ENCODE measurements at places on chromosomes 4 and X. TPM values are rescaled to one million over a fixed set of nuclear protein-coding genes. Genes with fewer than 3 reads are reported as not detected.
A peak's percentile ranks its signal among the peaks of the same experiment; 100 is the strongest.

GRCh38 chr4:53916431-53916889, 147.9 kb downstream of the CHIC2 start:
- no peak for DNase-seq

CABS1 gene
- not detected for total RNA-seq

DNA sequence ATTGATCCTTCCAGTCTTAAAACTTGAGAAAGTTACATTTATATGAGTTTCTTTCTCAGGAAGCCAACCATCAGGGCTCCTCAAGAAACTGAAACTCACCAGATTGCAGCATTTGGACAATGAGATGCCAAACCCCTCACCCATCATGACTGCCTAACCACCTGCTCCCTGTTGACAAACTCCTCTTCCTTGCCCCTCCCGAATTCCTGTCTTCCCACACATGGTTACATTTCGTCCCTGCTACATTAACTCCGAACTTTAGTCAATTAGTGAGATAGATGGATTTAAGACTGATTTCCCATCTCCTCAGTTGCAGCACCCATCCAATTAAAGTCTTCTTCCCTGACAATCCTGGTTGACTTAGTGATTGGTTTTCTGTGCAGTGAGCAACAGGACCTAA, 118.7 kb downstream of the ZNF330 start:
- DNase-seq = no peak

- no peak for DNase-seq
Observed at GRCh38 chr4:632196-632790, 6.9 kb downstream of the PDE6B start.

DNA sequence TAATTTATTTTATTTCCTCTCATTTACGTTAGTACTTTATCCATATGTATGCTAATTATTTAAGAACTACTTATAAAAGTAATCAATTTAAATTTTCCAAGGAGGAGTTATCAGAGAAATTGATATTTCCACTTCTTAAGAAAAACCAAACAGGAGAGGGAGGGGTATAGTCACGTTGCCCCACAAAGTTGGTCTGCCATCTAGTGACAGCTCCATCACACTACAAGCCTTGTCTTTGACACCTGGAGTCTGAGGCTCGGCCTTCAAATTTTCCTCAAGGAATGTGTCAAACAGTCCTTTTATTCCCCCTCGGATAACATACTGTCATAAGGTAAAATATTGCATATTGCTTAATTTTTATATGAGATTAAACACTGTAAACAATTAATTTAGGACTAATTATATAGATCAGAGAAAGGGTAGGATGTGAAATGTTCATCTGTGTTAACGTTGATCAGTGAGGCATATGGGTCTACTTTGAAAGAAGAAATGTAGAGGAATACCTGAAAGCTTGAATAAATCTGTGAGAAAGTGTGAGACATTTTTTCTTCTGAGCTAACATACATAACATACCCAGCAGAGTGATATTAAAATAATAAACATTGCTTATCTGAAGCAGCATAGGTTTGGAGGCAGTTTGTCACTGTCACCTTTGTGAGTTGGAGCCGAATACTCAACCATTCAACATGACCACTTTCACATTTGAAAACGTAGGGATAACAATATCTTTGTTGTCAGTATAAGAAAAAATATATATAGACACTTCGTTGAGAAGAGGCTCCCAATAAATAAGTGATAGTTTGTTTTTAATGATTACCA, 114.4 kb downstream of the GLRA3 start:
- peak; percentile 31 for DNase-seq

- DNase-seq = no peak
Observed at GRCh38 chrX:97587171-97587570, 703.5 kb downstream of the RPA4 start.

- peak; percentile 61 for DNase-seq
Observed at GRCh38 chr4:55733932-55734331, 85.7 kb upstream of the EXOC1L start.

POLA1 gene
- 9.2 TPM for total RNA-seq

AFF2 gene
- under 0.01 TPM for total RNA-seq

DNA sequence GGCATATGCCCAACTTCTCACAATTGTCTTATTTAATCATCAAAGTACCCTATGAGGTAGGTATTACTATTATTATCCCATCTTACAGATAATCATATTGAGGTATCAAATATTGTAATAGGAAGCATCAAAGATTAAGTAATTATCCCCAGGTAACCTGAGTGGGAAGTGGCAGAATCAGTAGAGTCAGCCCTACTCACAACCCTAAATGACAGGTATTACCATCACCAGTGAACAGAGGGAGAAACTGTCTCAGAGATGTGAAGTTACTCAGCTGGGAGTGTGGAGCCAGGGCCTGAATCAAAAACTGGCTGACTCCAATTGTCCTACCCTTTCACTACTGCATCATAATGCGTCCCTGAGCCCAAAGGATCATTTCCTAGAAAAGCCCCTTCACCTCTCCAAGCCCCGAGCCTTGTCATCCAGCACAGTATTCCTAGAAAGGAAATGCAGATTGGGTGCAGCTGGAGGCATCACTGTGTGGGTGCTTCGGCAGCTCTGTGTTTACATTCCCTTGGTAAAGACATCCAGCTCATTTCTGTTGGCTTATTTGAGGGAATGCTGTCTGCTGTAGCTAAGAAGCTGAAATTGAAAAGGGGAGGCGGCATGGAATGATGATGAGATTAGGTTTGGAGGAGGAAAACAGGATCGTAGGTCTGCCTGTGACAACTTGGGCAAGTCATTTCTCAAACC, 72.8 kb downstream of the DHX15 start:
- peak; percentile 70 for DNase-seq

GRCh38 chr4:8144359-8144758, 14.3 kb downstream of the ABLIM2 start:
- no peak for DNase-seq

GRCh38 chrX:132395026-132395425, 93.8 kb downstream of the MBNL3 start:
- DNase-seq = no peak

DNA sequence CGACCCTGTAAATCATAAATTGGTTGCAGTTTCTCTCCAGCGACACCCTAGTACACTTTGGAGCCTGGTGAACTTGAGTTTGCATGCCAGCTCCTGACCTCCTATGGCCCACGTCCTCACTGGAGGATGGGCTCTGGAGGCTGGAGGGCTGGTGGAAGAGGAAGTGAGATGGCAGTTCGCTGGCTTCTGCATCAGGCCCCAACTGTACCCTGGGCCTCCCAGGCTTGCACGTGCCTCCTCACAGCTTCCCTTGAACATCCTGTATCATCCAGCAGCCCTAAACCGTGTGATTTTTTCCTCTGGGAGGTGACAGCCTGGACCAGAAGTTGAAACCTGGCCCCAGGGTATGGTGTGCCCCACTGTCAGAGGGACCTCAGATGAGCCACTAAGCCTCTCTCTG, 78.5 kb downstream of the HTRA3 start:
- DNase-seq = no peak

DNA sequence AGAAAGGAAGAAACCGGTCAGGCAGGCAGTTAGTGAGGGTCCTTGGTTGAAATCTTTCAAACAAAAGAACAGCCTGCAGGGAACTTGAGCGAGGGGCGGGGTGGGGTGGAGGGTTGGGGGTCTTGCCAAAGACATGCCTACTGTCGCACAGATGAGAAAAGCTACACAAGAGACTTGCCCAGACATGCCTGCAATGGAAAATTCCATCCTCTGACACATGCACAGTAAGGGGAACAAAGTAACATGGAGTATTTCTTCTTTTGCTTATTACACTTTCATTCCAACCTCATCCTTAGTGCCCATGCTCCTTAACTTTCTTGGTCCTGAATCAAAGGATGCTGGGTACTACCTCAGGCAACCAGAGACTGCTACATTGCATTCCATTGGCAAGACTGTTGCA, 1491.2 kb downstream of the STIM2 start:
- no peak for DNase-seq

GPM6B gene
- 1.0 TPM for total RNA-seq

DNA sequence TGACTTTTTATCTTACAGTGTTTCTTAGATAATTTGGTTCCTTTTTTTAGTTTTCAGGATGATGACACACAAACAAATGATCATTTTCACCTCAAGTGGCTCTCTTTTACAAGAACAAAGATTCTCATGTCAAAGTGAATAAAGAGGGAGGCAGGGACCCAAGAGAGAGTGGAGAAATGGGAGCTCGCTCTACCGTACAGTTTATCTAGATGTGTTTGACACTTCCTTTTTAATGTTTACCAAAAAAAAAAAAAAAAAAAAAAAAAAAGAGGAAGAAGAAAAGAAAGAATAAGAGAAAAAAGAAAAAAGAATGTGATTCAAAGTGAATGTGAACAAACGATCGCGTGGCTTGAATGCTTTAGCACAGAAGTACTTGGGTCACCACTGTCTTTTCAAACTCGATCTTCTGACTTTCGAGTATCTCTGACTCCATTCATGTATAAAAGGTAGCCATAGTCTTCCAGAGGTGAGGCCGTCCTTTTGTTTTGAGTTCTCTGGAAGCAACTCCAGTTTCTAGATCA, 75.6 kb upstream of the GRXCR1 start:
- no peak for DNase-seq

- no peak for DNase-seq
Observed at GRCh38 chrX:21956783-21957182, 16.3 kb downstream of the SMS start.

IBSP gene
- not detected for total RNA-seq

GRCh38 chr4:93116624-93117023, 711.9 kb upstream of the ATOH1 start:
- DNase-seq = no peak

DNA sequence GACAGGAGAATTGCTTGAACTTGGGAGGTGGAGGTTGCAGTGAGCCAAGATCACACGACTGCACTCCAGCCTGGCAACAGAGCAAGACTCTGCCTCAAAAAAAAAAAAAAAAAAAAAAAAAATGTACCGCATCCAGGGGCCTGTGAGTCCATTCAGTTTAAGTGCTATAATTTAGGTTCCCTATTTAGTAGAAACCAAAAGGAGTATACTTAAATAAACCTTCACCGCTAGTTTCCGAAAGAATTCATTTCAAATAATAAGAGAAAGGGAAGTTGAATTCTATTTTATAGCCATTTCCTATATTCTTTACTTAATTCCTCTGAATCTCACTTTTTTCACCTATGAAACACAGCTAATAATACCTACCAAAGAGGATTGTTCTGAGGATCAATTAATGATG, 20.8 kb upstream of the LRBA start:
- no peak for DNase-seq

FABP2 gene
- not detected for total RNA-seq

C4orf36 gene
- 2.8 TPM for total RNA-seq

GRCh38 chrX:10769195-10769594, 148.8 kb upstream of the MID1 start:
- peak; percentile 36 for DNase-seq

DNA sequence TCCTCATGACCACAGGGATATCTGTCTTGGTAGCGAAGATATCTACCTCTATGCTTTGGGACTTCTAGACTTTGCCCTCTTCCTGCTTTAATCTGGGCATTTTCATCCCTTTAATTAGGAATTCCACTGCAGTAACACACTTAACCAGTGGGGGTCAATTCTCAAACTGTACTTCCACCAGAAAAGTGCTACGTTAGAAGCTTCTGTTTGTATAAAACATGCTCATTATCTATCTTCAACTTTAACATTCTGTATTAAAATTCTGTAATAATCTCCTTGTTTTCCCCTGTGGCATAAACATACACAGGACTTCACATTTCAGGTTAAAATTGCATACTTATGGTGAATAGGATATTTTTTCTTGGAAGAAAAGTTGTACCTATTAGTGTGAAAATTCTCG, 105.6 kb downstream of the AMMECR1 start:
- DNase-seq = no peak

GRCh38 chr4:148800336-148800885, 358.2 kb upstream of the NR3C2 start:
- no peak for DNase-seq

TMSB15C gene
- total RNA-seq = 2.6 TPM

- DNase-seq = no peak
Observed at GRCh38 chr4:26884486-26884988, 23.9 kb downstream of the STIM2 start.

SSX2B gene
- total RNA-seq = not detected

DNA sequence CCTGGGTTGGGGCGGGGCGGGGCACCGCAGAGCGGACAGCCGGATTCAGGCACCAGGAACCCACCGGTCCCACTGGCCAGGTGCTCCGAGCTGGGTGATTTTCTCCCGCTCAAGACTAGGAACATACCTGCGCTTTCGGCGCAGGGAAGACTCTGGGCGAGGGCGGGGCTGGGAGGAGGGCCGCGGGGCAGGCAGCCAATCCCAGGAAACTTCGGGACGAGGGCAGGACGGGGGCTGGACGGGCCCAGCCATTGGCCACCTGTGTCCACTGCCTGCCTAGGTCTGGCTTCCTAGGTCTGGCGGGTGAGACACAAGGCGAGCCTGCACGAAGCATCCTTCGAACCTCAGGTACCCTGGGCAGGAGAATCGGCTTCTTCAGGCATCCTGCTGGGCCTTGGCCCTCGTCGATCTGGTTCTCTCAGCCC, 274 bp upstream of the ERVMER34-1 start:
- peak; percentile 27 for DNase-seq

GRCh38 chr4:38905652-38906385, 38.2 kb downstream of the FAM114A1 start:
- DNase-seq = no peak

DNA sequence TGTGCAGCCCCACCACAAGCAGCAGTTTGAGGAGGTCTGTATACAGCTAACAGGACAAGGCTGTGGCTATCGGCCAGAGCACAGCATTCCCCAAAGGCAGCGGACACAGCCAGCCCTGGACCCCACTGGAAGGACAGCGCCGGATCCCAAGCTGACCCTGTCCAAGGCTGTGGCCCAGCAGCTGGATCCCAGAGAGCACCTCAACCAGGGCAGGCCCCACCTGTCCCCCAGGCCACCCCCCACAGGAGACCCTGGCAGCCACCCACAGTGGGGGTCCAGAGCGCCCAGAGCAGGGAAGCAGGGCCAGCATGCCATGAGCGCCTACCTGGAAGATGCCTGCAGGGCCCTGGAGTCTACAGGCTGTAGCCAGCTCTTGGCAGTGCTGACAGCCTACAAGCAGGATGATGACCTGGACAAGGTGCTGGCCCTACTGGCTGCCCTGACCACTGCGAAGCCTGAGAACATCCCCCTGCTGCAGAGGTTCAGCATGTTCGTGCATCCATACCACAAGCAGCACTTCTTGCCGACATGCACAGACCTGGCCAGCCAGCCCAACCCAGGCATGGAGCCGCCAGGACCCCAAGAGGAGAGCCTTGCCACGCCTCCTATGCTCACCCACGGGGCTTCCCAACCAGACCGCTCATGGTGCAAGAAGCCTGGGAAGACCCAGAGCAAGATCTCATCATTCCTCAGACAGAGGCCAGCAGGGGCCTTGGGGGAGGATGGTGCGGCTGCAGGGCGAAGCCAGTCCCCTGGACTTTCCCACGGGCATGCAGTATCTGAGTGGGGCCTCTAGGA, 62.0 kb downstream of the ALPK1 start:
- DNase-seq = no peak

DNA sequence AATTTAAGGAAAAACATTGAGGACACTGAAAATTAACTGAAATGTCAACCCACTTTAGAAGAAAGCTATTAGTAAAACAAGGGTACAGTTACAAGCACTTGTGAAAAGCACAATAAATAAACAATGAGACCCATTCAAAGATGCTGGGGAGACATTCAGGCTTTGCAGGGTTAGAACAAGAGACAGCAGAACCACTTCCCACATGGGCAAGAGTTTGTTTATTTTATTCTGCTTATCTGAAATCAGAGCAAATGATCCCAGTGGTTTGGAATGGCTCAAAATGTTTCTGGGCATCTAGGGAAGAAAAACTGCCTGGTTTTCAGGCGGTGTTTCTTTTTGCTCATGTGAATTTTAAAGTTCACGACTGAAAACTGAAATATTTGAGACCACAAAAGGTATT, 42.4 kb downstream of the PPP3CA start:
- peak; percentile 85 for DNase-seq
